ENCODE measurements at places on chromosomes 11 and 22.

- DNase-seq: no peak
These were observed 599 bp downstream of the SIK3 start for GRCh38 chr11:117097389-117098268.

GRCh38 chr11:2266586-2267305 lies 3.6 kb downstream of the ASCL2 start:
- no peak for DNase-seq

GRCh38 chr11:72263361-72263760 lies 19.4 kb upstream of the PHOX2A start:
- DNase-seq: no peak

DNA sequence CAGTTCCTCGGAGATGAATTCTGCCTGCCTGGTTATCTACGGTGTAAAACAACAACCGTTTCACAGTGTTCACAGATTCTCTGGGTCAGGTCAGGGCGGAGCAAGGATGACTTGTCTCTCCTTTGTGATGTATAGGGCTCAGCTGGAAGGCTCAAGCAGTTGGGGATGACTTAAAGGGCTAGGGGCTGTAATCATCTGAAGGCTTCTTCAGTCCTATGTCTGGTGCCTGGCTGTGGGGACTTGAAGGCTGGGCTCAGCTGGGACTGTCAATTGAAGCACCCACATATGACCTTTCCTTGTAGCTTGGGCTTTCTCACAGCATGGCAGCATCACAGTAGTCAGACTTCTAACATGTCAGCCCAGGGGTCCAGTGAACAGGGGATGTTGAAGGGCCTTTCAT lies 29.3 kb downstream of the EIF3F start:
- DNase-seq: no peak

DNA sequence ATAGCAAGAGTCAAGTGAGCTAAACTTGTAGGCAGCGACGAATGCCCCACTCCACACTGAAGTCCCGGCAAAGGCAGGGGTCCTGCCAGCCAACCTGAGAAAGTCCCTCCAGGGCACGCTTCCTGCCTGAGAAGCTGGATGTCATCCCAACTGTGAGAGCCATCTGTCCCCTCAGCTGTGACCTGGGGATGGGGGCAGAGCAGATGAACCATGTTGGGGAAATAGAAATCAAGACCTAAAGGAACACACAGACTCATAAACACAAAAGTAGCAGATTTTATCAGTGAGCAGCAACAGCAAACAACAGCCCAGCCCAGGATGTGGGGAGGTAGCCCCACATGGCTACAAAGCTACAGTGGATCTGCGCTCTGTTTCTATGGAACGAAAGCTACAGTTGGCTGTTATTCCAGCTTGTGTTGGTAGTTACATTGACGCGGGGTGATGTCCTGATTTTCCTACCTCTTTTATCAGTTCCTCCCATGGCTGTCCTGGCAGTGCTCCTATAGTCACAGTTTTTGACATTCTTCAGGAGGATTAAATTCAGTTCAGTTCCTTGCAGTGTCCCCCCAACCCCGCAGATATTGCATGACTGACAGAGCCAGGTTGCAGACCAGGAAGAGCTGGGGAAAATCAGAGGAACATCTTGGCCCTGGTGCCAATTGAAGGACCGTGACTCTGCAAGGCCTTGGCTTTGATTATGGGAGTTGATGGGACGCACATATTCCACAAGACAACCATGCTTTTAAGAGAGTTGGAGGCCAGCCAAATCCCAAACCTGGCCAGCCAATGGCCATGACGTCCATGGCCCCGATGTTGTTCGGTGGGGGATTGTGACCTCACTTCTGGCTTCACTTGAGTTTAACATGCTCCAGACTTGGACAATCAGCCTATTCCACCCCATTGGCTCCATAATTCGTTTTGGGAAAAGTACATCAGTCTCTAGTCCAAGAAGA lies 14.6 kb downstream of the MRGPRD start:
- no peak for DNase-seq

- no peak for DNase-seq
These were observed 129.5 kb downstream of the SLC1A2 start for GRCh38 chr11:35289821-35290220.

DNA sequence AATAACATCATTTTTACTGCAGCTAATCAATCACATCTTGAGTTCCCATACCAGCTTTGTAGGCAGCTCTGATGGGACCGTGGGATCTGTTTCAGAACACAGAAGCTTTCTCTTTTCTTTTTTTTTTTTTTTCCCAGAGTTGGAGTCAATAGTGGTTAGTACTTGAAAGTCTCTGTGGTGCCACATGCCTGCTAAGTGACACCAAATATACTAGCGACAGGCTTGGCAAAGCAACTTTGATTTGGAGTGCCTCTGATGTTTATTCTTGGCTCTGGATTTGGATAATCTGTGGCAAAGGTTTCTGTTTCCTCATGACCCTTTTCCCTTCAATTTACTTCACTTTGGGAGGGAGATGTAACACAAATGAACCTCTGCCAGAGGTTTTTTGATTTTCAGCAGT lies 681.4 kb upstream of the TENM4 start:
- DNase-seq: no peak

GRCh38 chr11:23263466-23263865 lies 403.2 kb upstream of the CCDC179 start:
- peak; percentile 64 for DNase-seq

GRCh38 chr11:94925422-94926270 lies 47.7 kb downstream of the CWC15 start:
- DNase-seq: no peak

DNA sequence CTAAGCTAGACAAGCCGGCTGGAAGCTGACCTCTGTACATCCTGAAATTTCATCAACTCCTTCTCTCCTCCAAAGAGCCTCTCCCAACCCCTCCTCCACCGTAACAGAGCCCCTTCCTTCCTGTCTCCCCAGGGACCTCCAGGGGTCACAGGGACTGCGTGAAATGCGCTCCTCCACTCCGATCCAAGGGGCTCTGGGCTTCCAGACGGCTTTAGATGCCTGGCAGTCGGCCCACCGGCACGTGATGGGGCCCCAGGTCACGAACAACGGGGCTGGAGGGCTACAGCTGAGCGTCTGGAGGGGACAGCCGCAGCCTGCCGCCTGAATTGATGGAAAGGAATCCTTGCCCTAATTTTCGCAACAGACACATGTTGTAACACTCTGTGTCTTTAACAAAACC lies 264.1 kb downstream of the MN1 start:
- no peak for DNase-seq

- no peak for DNase-seq
These were observed 1.0 kb downstream of the RTN3 start for GRCh38 chr11:63682066-63683021.

GRCh38 chr22:31104869-31105268 lies 2.5 kb downstream of the SELENOM start:
- DNase-seq: no peak

GRCh38 chr11:135023499-135023898 lies 611.5 kb upstream of the B3GAT1 start:
- no peak for DNase-seq

DNA sequence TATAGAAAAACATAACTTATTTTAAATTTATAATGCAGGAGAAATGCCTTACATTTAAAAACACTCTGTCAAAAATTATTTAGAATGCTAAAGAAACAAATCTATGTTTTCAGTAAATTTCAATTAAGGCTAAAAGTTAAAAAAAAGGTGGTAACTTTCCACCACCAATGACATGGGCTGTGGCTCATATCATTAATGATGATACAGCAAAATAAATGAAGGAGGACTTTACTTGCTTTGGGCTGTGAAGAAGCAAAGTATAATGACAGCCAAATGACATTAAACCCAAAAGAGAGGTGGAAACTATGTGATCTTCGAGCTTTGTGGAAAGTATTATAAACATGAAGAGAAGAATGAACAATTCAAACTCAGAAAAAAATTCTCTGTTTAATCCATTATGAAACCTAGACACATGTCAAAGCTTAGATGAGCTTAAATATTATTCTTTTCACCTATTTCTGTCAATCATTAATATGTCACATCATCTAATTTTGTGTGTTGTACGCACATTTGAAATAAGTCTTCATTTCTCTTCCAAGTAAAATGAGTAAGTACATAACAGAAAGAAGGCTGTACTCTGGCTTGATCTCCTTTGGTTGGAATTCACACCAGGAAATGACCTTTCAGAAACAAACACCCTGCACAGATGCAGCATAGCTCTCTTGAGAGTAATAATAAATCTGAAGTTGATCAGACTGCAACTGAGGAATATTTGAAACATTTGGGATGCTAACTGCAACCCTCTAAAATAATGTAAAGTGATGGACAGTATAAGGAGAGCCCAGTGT lies 265.8 kb downstream of the TTC28 start:
- no peak for DNase-seq

GRCh38 chr11:102647430-102647829 lies 22.3 kb upstream of the MMP20 start:
- no peak for DNase-seq

- DNase-seq: no peak
These were observed 64.6 kb downstream of the PANX1 start for GRCh38 chr11:94193288-94193687.

DNA sequence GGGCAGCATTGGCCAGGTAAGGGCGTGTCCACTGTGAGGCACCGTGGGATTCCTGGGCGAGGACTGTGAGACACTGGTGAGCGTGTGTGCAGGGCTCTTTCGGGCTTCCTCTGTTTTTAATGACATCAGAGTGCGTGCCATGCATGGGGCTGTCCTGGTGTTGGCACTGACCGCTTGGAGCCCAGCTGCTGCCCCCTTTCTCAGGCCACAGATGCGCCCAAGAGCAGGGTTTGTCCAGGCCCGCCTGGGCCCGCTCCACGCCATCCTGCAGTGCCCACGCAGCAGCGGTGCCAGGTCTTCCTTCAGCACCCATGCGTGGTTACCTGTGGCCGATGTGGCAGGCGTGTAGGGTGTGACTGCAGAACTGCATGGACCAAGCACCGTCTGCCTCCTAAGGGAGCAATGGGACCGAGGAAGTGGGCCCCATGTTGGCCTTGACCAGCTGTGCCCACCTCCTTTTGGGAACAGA lies 72.3 kb upstream of the SEPTIN5 start:
- DNase-seq: no peak
